NCI-H1694 (cell line): ENCODE measurements at places on chromosomes 13 and 19.

DNA sequence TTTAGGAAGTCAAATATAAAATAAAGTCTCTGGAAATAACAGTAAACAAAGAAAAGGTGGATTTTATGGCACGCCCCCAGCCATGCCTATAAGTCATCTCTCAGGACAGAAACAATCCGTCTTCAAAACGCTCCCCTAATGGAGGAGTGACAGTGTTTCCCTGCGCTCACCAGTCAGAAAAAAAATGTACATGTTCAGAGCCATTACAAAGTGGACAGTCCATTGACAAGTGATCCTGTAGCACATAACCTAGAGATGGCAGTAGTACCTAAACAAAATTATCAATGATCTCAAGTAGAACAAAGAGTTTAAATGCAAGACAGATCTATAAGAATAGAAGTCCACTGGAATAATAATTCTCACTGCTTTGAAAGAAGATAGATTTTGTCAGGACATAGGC is 891.7 kb upstream of the MIR17HG start:
- no peak for DNase-seq

DNA sequence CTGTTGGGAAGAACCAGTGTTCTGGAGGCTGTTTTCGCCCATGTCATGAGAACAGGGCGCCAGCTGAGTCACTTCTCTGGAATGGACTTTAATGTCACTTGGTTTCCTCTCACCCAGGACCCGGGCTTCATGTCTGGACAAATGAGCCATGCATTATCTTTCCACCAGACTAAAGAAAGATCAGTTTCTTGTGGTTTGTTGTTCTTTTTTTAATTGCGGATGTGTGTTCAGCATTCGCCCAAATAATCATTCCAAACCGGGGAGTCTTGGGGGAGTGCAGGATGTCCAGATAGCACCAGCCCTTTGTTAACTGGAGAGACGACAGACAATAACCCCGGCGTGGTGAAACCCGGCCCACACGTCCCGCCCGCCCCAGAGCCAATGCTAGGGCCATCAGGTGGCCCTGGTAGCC is 102.5 kb downstream of the COL4A2 start:
- DNase-seq, result no peak

DNA sequence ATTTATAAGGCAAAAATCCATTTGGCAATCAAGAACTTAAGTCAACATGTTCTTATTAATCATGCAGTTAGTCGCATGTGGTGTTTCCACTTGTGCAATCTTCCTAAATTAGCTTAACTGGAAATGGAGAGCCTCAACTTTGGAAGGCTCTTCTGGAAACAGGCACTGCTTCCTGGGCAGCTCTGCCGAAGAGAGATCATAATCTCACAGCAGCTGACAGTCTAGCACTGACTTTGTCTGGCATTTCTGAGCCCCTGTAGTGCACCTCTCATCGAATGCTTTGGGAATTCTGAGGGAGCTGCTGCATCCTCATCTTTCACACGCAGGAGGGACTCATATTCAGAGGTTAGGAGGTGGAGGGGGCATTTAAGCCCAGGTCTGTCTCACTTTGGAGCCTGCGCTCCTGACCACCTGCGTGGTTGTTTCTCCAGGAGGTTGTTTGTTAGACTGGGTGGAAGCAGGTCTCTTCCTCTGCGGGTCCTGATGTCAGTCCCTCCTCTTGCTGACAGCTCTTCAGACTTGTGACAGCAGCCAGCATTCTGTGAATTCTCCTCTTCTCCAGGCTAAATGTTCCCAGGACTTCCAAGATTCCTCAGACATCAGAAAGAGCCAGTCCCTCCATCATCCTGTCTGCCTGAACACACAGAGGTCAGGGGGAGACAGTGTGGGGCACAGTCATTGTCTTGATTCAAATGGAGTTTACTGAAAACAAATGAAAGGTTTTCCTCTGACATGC is 100.4 kb upstream of the GJB6 start:
- DNase-seq, result no peak

DNA sequence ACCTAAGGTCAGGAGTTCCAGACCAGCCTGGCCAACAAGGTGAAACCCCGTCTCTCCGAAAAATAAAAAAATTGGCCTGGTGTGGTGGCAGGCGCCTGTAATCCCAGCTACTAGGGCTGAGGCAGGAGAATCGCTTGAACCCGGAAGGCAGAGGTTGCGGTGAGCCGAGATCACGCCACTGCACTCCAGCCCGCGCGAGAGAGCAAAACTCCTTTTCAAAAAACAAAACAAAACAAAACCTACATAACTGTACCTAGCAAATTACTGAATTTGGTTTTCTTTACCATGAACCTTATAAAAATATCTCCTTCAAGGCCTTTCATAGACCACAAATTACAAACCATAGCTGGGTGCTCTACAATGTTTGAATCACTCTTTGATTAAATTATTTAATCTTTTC is 760 bp downstream of the ZNF91 start:
- no peak for DNase-seq

DNA sequence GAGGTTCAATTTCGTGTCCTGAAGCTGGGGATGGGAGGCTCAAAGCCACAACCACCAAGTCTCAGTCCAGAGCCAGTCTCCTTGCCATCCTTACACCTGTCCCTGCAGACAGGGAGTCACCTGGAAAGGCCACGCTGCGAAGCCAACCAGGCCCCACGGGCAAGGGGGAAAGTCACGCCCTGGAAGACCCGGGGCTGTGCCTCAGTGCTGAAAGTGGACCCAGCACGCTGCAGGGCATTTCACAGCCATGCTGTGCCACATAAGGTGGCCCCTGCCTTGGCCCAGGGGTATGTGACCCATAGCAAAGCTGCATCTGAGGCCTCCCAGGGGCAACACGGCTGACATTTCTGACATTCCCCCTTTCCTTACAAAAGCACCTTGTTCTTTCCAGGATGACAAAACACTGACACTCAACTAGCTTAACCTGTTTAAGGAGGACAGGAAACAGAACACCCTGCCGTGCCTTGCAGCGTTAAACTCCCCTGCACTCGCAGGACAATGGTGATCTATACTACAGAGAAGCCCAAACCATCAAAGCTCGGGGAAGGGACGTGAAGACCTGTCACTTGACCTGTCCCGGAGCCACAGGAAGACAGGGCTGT is 14.8 kb downstream of the CHERP start:
- no peak for DNase-seq

DNA sequence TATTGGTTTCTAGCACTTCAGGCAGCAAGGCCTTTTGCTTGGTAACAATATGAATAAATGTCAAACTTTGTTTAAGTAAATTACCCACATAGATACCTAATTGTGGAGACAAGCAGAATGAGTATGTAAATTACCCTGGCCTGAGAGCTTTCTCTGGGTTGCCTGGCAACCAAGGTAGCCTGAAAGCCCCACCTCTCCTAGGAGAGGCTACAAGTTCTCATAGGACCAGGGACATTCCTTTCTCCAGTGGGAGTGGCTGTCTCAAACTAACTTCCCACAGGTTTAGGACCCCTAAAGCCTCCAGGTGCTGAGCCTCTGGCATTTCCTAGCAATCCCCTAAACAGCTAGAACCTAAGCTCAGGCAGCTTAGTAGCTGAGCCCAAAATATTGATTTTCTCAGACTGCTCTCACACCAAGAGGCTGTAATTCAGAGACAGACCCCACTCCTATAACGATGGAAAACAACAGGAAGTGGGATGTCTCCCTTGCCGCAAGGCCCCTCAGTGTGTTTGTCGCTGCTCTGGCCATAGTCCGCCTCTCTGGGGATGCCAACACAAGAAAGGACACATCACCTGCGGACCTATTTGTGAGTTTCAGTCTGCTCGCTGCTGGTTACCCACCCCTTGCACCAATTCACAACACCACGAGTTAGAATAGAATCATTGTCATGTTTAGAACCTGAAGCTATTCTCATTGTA is 207.3 kb downstream of the DLEU7 start:
- DNase-seq, result no peak

DNA sequence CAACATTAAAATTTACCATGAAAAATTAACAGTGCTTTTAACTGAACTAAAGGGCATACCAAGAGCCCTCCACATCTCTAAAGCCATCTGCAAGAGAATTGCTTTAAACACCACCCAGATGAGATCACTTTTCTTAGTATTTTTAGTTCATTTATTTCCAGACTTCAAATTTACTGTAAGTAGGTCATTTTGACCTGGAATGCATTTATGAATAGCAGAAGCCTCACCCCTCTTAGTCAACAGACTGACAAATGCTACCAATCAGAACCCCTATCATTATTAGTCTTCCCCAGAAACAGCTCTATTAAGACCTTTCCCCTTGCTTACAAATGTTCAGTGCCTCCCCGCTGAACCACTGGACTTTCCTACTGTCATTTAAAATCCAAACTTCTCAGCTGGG is 27.3 kb downstream of the RUBCNL start:
- no peak for DNase-seq

GRCh38 chr13:106324444-106324843 is 211.0 kb downstream of the EFNB2 start:
- no peak for DNase-seq

GRCh38 chr19:49585023-49585422 is 3.9 kb downstream of the PRRG2 start:
- DNase-seq, result no peak

DNA sequence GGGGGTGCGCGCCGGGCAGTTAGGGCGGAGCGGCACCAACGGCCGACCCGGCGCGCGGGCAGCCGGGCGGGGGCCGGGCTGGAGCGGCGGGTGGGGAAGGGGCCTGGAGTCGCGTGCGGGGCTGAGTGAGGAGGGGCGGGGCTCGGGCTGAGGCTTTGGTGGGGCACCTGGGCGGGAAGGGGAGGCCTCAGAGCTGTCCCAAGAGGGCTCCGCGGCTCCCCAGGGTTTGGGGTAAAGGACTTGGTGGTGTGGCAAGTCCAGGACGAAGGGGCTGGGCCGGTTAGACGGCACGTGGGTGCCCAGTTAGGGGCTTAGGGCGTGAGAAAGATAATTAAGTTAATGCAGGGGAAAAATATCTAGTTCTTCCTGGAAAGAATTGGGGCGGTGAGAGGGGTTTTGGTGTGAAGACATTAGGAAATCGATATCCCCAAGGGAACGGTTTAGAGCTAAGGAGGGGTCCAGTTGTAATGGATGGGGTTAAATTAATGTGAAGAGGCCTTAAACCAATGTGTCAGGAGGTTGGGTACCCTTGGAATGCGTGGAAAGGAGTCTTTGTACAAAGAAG is 496 bp downstream of the ZNF574 start:
- no peak for DNase-seq

DNA sequence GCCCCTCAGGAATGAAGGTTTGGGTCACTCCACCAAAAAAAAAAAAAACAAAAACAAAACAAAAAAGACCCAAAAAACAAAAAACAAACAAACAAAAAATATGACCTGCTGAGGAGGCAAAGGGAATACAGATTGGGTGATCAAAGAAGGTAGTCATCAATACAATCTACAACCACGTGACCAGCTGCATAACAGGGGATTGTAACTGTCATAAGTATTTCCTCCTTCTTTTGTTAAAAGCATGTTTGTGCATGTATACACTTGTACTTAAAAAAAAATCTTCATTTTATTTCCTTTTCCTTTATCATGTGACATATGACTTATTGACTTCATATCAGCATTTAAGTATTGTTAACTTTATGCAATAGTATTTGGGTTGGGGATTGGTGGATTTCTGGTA is 165.1 kb upstream of the IRS2 start:
- DNase-seq, result no peak

- no peak for DNase-seq
Observed at GRCh38 chr13:52726258-52726657, 13.4 kb downstream of the CNMD start.

DNA sequence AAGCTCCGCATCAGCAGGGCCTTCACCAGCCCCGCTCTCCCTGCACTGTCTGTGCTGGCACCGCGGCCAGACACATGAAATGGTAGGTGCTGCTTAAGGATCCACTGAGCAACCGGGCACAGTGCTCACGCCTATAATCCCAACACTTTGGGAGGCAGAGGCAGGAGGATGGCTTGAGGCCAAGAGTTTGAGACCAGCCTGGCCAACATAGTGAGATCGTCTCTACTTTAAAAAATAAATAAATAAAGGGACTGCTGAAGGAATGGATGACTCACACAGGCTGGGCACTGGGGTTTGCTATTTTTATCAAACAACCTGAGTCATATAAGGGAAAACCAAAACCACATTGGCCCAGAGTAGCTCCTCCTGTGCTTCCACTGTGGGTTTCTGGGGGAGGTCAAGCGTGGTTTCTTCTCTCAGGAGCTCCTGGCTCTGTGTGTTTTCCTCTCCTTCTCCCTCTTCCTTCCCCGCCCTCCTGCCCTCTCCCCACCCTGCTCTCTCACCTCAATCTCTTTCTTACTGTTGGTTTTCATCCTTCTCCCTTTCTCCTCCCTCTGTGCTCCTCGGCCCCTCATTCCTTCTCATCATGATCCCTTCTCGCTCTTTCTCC is 21.3 kb downstream of the VRK3 start:
- no peak for DNase-seq

DNA sequence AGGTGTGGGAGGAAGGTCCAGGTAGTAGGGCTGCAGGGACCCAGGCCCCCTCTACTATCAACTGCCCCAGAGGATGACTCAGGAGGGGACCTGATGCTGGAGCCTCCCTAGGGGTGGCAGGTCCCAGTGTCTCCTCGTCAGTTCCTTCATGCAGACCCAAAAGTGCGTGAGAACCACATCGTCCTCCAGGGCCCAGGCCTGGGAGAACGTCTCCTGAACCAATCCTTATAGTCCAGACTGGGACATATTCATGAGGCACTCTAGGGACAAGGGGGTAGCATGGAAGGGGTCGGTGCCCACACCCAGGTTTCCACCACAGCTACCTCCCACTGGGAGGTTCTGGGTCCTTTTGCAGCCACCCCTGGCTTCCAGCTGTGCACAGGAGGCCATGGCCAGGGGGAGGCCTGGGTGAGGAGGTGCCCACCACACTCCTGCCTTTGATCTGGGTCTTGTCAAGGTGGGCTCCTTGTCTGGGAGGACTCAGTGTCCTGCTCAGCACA is 38.0 kb upstream of the TPM4 start:
- no peak for DNase-seq

DNA sequence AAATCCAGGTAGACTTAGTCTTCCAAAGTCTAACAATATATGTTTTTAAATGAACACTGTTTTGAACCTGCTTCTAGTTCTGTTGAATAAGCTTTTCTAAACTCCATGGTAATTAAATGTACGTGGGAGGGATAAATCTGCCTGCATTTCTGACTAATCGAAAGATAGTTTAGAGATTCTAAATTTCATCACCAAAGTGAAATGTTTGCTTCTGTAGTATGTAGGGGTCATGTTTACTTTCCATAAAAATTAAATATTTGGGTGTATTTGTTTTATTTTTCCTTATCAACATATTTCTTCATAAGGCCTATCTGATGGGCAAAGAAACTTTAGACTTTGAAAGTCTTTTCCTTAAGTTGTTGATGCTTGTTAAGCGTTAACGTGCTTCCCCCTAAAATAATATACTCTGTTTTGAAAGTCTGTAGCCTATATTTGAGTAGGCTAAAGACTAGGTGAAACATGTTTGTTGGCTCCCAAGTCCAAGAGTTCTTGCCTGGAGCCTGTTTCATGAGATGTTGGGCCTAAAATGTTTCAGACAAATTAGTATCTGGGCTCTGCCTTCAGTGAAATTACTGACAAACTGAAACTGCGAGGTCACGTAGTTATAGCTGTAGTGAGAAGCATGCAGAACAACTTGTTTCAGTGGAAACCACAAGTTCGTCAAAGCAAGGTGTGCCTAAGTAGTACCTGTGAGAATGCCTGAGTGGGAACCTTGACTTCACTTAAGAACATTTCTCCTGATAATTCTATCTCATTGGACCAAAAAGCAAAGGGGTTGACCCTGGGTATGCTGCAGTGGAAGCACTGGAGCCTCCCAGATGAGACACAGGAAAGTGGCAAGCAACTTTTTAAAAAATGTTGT is 126.2 kb downstream of the LMO7 start:
- no peak for DNase-seq

GRCh38 chr19:29587518-29587986 is 18.5 kb upstream of the POP4 start:
- DNase-seq, result no peak

- no peak for DNase-seq
Observed at GRCh38 chr13:98479496-98480003, 97.4 kb downstream of the STK24 start.
